ENCODE measurements at places on chromosomes 2 and 18.

DNA sequence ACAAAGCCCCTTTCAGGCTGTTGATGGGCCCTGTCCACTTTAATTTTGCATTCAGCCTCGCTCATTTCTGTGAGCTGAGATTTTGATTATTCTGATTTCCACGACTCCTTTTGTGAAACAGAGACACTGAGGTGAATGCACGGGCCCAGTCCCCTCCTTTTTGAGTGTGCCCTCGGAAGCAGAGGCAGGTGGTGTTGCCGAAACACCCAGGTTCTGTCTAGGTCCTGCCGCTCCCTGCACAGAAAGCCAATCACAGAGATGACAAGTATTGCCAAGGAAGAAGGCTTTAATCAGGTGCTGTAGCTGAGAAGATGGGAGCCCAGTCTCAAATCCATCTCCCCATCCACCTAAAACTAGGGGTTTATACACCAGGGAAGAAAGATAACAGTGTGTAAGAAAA, 44.2 kb upstream of the EDAR start:
- no peak for DNase-seq

- DNase-seq: peak; percentile 35
Observed at GRCh38 chr18:23422751-23423418, 30.2 kb upstream of the RIOK3 start.

DNA sequence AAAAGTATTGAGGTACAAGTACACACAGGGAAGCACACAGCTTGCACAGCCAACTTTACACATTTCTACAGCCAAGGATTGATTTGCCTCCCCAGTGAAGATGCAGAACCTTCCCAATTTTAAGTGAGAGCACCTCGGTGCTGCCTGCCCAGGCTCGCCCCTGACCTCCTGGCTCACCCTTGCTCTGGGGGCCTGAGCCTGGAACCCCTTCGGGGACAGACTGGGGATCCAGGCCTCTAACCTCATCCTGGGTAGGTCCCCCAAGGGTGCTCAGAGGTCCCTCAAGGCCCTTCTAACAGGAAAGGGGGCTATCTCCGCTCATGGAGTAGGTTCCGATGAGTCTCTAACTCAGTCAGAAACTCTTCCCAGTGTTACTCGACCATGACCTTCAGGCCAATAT, 53.1 kb downstream of the BCL2L11 start:
- no peak for DNase-seq

DNA sequence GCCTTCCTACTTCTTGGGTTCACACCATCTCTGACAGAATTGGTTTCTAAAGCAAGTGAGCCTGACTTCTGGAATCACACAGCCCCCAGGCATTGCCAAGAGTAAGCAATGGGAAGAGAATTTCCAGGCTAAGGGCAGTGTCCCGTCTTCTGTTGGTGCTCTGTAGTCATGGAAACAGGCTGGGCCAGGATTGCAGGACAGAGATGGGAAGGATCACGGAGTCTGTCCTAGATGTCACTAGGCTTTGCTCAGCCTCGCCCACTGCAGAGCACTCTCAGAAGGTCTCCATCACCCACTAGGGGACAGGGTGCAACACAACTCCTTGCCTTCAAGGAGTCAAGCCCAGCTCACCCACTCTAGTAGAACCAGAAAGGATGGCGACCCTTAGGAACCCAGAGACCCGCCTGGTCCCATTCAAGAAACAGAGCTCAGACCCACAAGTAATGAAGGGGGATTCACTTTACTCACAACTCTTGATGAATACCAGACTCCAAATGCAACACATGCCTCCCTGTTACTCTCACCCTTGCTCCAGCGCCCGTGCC, 48.6 kb upstream of the TEX51 start:
- DNase-seq: no peak

DNA sequence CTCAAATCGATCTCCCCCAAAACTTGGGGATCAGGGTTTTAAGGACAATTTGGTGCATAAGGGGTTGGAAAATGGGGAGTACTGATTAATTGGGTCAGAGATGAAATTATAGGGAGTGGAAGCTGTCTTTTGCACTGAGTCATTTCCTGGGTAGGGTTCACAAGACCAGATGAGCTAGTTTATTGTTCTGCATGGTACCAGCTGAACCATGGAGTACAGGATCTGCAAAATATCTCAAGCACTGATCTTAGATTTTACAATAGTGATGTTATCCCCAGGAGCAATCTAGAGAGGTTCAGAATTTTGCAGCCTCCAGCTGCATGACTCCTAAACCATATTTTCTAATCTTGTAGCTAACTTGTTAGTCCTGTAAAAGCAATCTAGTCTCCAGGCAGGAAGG, 73.1 kb downstream of the CPO start:
- no peak for DNase-seq

- DNase-seq: no peak
Observed at GRCh38 chr18:48855422-48856377, 95.1 kb downstream of the SMAD7 start.

DNA sequence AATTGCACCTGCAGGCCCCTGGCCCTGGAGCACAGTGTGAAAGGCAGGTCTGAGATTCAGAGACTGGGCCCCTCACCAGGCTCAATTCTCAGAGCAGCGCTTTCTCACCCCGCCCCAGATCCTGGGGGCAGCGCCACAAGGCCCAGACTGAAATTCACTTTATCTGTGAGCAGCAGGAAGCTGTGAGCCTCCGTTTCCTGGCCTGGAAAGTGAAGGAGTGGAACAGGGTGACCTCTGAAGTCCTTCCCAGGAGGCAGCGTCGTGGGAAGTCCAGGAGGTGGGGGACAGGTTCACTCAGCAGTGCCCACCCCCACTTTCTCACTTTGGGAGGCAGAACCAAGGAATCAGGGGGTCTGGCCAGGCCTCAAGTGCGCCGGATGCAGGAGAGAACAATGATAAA, 235.4 kb downstream of the NDUFA10 start:
- DNase-seq: no peak

- peak; percentile 74 for DNase-seq
Observed at GRCh38 chr2:74391580-74392448, 11.7 kb upstream of the DCTN1 start.

GRCh38 chr18:28637897-28638296, 461.0 kb upstream of the CDH2 start:
- no peak for DNase-seq

GRCh38 chr2:125730921-125731320, 925.0 kb upstream of the GYPC start:
- no peak for DNase-seq

GRCh38 chr18:7457262-7457661, 109.9 kb upstream of the PTPRM start:
- no peak for DNase-seq

DNA sequence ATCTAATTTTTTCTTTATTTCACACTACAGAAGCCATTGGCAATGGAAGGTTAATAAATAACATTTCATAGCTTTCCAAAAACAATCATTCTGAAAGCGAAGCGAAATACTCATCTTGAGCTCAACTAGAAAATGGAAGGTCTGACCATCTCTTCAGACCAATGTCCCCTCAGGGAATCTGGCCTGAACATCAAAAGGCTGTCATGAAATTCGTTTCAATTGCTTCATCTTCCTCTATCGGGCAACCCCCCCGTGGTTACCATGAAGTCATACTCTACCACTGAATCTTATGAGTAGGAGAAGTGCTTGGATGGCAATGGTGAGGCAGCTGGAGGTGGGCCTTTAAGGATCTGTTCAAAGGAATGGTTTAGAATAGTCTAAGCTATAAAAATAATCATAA, 22.9 kb upstream of the CYTIP start:
- DNase-seq: no peak

- DNase-seq: no peak
Observed at GRCh38 chr2:59032499-59032898, 791.4 kb upstream of the FANCL start.

DNA sequence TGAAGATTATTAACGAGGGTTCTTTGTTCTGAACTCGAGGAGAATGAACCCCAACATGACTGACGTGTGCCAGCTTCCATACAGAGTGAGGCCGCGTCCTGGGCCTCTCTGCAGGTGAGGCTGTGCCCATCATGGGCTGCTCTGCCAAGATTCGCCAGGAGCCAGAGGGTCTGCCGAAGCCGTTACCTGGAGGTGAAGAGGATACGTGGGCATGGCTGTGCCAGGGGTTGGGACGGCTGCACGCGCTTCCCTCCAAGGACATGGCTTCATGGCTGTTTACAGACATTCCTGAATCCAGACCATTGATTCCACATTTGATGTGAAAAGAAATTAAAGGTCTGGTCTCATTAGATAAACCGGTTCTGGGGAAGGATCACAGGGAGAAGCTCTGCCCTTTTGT, 211.4 kb upstream of the SALL3 start:
- no peak for DNase-seq

GRCh38 chr2:240967681-240968621, 30.5 kb upstream of the SNED1 start:
- no peak for DNase-seq

- no peak for DNase-seq
Observed at GRCh38 chr2:46256563-46257142, 40.6 kb upstream of the EPAS1 start.

GRCh38 chr2:951224-952006, 766 bp downstream of the SNTG2 start:
- DNase-seq: no peak

DNA sequence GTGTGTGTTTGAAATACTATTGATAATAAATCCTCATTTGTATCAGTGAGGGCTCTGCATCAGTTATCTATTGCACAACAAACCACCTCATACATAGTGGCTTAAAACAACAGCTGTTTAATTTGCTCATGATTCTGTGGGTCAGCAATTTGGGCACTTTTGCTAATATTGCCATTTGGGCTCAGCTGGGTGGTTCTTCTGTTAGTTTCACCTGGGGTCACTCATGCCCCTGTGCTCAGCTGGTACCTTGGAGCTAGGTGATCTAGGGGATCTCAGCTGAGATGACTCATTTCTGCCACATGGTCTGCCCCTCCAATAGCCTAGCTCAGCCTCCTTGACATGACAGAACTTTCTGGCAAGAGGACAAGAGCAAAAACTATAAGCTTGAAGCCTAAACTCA, 126.3 kb downstream of the LYPD6B start:
- DNase-seq: no peak

- DNase-seq: no peak
Observed at GRCh38 chr2:181679544-181679979, 755 bp downstream of the NEUROD1 start.
